ENCODE measurements at places on chromosomes 1 and 21.

- DNase-seq = no peak
Measured at GRCh38 chr1:45379524-45379923, 39.3 kb upstream of the MUTYH start.

DNA sequence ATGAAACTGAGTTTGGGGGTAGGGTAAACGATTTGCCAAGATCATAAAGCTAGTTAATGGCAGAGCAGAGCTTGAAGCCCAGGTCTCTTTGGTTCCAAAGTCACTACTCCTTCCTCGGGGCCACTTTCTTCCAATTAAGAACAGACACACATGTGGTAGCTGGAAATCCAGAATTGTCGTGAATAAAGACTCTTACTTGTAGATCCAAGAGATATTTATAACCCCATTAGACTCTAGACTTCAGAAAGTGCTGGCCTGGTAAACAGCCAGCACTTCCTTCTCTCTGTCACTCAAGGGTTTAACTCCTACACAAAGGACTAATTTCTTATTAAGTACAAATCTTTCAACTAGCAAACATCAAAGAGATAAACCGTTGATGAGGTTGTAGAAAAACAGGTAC lies 2.7 kb downstream of the FAM163A start:
- DNase-seq = no peak

GRCh38 chr1:235054466-235054865 lies 74.2 kb downstream of the TOMM20 start:
- DNase-seq = no peak

GRCh38 chr1:156833603-156834002 lies 17.0 kb upstream of the SH2D2A start:
- DNase-seq = no peak

DNA sequence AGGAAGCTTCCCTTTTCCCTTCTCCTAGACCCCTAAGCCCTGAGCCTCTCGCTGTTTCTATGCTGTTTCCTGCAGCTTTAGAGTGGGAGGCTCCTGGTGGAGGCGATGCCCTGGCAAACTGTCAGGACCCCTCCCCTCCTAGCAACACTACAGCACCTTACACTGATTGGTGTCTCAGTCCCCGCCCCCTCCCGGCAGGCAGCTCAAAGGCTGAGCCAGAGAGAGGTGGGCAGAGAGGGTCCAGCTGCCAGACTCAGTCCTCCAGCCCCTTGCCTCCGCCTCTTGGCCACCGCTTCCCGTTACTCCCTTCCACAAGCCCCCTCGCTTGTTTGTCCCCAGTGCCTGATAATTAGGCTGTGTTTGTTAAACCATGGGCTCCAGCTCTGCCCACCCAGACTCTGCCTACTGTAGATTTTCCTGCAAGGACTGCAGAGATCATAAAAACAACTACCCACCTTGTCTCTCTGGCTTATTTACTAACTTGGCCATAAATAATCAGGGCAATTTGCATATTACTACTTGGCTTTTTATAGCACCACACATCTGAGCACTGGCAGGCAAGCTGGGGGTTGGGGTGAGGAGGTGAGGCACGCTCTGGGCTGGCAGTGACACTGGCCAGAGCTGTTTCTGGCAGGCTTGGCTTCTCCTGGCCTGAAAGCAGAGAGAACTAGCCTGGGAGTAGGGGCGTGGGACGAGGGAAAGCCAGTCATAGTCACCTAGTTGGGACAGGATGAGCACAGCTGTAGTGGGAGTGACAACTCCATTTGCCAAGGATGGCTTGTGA lies 107.5 kb downstream of the CSMD2 start:
- no peak for DNase-seq

GRCh38 chr1:21012937-21013336 lies 163.8 kb downstream of the EIF4G3 start:
- no peak for DNase-seq

DNA sequence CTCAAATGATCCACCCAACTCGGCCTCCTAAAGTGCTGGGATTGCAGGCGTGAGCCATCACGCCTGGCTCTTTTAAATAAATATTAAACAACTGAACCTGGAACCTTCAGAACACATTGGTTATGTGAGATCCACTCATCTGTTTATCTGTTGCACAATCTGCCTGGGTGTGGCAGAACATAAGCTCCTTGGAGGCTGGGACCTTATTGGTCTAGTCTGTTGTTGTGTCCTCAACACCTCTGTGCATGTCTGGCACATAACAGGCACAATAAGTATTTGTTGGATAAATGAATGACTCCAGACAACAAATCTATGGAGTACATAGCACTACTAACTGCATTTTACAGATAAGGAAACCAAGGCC lies 4.1 kb upstream of the NBL1 start:
- no peak for DNase-seq

DNA sequence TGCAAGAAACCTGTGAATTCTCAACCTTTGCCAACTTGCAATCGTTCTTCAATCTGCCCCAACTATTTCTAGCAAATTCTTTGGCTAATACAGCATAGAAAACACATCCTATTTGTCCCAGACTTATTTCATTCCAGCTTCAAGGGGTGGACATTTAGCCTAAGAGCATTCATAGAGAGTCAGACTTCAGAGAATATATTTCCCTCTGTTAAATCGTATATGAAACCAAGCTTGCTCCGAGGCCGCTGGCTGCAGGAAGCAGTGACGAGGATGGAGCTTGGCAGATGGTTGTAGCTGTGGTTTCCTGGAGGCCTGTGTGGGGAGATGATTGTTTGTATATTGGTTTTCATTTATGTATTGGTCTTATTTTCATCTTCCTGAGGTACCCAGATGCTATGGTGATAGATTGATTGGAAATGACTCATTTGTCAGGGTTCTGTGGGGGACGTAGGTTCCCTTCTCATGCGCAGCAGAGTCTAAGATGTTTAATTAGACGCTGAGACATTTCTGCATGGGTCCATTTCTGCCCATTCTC lies 26.1 kb downstream of the MAN1C1 start:
- peak; percentile 27 for DNase-seq

GRCh38 chr1:53165408-53165961 lies 23.0 kb upstream of the SLC1A7 start:
- DNase-seq = no peak

- no peak for DNase-seq
Measured at GRCh38 chr1:74570797-74571492, 58.5 kb upstream of the LRRC53 start.

DNA sequence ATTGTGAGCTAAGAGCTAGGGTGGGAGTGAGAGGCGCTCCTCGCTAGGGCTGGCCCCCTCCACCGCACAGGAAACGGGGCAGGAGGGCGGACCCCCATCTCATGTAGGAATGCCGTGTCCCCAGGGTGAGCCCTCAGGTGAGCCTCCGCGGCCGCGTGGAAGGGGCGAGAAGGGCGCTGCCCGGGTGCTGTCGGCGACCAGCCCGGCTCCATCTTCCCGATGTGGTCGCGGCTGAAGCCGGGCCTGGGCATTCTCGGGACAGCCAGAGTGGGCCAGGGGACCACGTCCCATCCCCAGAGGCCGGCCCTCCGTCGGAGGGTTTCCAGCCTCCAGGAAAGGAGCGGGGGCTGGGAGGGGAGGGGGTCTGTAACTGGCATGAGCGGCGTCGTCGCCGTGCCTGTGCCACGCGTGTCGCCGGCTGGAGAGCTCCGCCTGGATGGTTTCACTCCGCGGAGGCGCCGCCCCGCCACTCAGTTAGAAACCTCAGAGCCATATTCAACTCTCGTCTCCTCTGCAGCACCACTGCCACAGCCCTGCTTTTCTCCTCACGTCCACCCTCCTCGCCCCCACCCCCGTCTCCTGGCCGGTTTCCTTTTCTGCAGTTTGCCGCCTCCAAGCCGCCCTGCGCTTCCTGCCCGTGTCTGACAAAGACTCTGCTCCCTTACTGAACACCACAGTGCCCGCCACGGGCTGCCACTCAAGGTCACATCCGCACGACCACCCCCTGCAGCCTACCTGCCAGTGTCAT lies at the start of gene TMEM269:
Gene TMEM269, plus strand, starts transcription at position 46 of the 748 bp plus-strand sequence. CDS start 4,903 bp downstream, outside the sequence.
- DNase-seq = peak; percentile 12

GRCh38 chr21:28518630-28519029 lies 474.0 kb downstream of the LTN1 start:
- no peak for DNase-seq

GRCh38 chr1:180136968-180137356 lies 17.7 kb upstream of the QSOX1 start:
- DNase-seq = no peak

GRCh38 chr1:57615956-57616355 lies 192.1 kb upstream of the DAB1 start:
- no peak for DNase-seq

- no peak for DNase-seq
Measured at GRCh38 chr1:18123467-18123992, 15.9 kb downstream of the IGSF21 start.

GRCh38 chr1:191034132-191034531 lies 556.5 kb upstream of the BRINP3 start:
- DNase-seq = no peak

GRCh38 chr1:88141499-88142074 lies 542.5 kb upstream of the PKN2 start:
- DNase-seq = no peak

- no peak for DNase-seq
Measured at GRCh38 chr1:202117898-202118371, 4.8 kb upstream of the GPR37L1 start.

DNA sequence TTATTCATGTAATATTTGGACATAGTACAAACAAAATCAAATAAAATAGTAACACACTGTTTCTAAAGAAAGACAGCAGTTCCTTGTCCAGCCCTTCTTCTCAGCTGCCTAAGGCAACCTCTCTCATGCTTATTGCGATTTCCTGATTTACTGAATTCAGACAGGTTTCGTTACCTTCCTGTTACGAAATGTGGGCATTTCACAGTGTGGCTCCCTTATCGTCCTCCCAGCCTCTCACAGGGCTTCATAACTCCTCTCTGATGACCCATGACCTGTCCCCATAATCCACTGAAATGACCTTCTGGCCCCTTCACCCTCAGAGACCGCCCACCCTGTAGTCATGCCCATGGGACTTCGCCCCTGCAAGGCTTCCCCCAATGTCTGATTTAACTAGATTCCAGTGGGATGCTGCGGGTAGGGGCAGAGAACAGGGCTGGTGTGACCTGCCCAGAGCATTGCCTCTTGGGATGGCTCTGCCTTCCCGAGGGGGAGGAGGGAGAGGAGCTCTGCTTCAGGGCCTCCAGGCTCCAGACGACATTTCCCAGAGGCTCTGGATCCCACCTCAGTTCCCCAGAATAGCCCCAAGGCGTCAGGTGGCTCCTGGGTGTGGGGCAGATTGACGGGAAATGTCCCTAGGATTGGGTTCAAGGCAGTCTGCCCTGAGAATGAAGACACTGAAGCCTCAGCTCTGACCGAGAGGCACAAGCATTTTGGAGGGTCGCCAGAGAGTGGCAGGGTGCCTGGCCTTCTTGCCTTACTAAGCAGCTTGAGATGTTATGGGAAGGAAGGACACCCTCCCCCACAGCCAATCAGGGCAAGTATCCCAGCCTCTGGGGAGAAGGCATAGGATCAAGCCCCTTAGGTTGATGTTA lies 20.6 kb downstream of the PADI2 start:
- DNase-seq = no peak

GRCh38 chr1:11151826-11152612 lies 37.1 kb upstream of the ANGPTL7 start:
- no peak for DNase-seq

DNA sequence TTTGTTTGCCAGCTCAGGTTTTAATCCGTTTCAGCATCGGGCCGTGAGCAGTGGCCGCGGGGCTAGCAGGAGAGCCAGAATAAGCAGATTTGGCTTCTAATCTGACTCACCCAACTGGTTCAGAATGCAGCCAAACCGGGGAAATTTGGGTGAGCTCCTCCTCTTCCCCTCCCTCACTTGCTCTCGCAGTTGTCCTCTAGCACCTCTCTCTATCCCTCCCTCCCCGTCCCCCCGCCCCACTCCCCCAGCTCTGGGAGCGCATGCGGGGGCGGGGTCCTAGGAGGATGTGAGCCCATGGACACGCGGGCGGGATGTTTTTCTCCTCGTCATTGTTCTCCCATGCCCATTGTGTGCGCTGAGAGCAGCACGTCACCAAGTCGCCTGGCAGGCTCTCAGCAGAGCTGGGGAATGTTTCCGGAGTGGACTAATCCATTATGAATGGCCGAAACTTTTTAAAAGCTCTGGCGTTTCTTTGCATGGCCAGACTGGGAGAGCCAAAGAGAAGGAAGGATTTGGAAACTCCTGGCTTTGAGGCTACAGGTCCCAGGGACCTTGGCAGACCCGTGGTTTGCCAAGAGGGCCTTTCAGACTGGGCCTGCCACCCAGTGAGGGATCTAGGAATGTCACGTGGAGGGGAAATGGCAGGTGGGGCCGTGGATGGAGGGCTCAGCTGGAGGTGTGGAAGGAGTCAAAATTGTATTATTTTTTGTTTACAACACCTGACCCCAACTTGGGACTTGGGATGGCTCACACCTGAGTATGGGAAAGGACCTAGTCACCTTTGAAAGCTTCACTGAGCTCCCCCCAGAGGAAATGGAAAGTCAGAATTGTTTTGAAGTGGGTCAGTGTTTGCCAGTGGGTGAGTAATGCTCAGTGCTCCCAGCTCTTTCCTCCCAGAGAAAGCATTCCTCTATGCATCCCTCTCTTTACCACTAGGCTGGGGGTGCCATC lies 39.2 kb downstream of the CDK18 start:
- no peak for DNase-seq

DNA sequence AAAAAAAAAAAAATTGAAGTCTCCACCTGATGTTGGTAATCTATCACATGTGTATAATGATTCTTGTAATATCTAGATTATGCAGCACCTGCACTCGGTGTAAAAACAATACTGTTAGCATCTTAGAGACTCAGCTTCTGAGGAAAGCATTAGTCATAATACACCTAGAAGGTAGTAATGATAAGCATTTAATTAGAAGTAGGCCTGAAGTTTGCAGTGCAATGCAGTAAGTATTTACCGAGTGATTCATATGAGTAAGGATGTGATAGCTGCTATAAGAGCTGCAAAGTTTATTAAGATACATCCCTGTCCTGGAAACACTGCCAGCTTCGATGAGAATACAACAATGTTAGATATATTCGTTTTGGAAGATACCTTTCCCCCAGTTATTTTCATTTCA lies 196.4 kb downstream of the GREM2 start:
- DNase-seq = no peak

- DNase-seq = no peak
Measured at GRCh38 chr1:81554108-81554507, 246.6 kb upstream of the ADGRL2 start.

DNA sequence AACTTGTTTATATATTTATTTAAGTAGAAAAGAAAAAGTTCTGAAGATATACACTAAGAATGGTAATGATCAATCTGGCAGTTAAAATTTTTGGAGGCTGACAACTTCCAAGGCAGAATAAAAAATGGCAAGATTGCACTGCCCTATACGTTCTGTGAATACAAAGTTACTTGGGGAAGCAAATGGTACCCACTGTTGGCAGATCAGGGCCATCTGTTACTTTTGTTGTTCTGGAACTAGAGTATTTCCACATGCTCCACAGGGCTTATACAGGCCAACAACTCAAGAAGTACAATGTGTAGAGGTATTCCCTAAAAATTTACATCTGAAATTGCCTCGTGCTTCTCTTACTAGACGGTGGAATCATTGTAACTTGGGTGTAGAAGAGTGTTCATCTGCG lies 53.2 kb downstream of the AHCTF1 start:
- DNase-seq = no peak

- DNase-seq = no peak
Measured at GRCh38 chr1:17045634-17046333, 8.0 kb downstream of the SDHB start.
